ENCODE measurements at places on chromosomes 1 and 21. TPM values are rescaled to one million over a fixed set of nuclear protein-coding genes. Genes with fewer than 3 reads are reported as not detected.

CD1B gene
- total RNA-seq, result not detected

PFKFB2 gene
- 6.7 TPM for total RNA-seq

C1orf216 gene
- total RNA-seq, result 20.8 TPM

AIM2 gene
- total RNA-seq, result 0.46 TPM

OR2M3 gene
- not detected for total RNA-seq
